ENCODE measurements at places on chromosomes 7 and 10. TPM values are rescaled to one million over a fixed set of nuclear protein-coding genes. Genes with fewer than 3 reads are reported as not detected.

CRHR2 gene
- total RNA-seq = 0.89 TPM

GRB10 gene
- 42.2 TPM for total RNA-seq

CNPY1 gene
- total RNA-seq = 0.66 TPM

PRLHR gene
- total RNA-seq = 0.22 TPM

C10orf90 gene
- 3.4 TPM for total RNA-seq

HOXA1 gene
- total RNA-seq = 1.4 TPM

NPFFR1 gene
- 1.8 TPM for total RNA-seq

COG5 gene
- 38.1 TPM for total RNA-seq

CYP26C1 gene
- 0.11 TPM for total RNA-seq

PPRC1 gene
- 9.9 TPM for total RNA-seq

GRID1 gene
- 7.6 TPM for total RNA-seq

ZNF503 gene
- total RNA-seq = 6.4 TPM

DNA2 gene
- 10.2 TPM for total RNA-seq

OR13A1 gene
- 0.20 TPM for total RNA-seq

SFTPA2 gene
- total RNA-seq = 0.11 TPM

NEBL gene
- total RNA-seq = 157 TPM

RBM48 gene
- 15.9 TPM for total RNA-seq

PLEKHS1 gene
- not detected for total RNA-seq

PIK3CG gene
- total RNA-seq = 3.4 TPM

SPDYE6 gene
- not detected for total RNA-seq

OGDHL gene
- total RNA-seq = 23.3 TPM

PNLIPRP1 gene
- total RNA-seq = not detected

CHST12 gene
- total RNA-seq = 12.1 TPM

ANKRD7 gene
- total RNA-seq = 3.2 TPM

CHCHD3 gene
- 64.7 TPM for total RNA-seq

KAZALD1 gene
- total RNA-seq = 10.0 TPM

PDE6C gene
- not detected for total RNA-seq

ELAPOR2 gene
- 31.8 TPM for total RNA-seq

NUTM2E gene
- total RNA-seq = 0.88 TPM

INMT gene
- total RNA-seq = 11.6 TPM

CRYGN gene
- total RNA-seq = 1.4 TPM

INHBA gene
- 8.3 TPM for total RNA-seq

IL2RA gene
- total RNA-seq = 0.10 TPM

ADAM8 gene
- 3.9 TPM for total RNA-seq

NCF1 gene
- 2.8 TPM for total RNA-seq

SLC16A9 gene
- total RNA-seq = 108 TPM

CYP3A4 gene
- 0.11 TPM for total RNA-seq

PPP1R3A gene
- total RNA-seq = 0.10 TPM

ASIC3 gene
- 1.5 TPM for total RNA-seq

PRSS37 gene
- not detected for total RNA-seq
